ENCODE measurements at places on chromosomes 12 and 14.

- no peak for DNase-seq
These were observed 2.0 kb downstream of the PKP2 start for GRCh38 chr12:32894566-32894965.

GRCh38 chr12:39685854-39686657 is 66.5 kb upstream of the ABCD2 start:
- no peak for DNase-seq

DNA sequence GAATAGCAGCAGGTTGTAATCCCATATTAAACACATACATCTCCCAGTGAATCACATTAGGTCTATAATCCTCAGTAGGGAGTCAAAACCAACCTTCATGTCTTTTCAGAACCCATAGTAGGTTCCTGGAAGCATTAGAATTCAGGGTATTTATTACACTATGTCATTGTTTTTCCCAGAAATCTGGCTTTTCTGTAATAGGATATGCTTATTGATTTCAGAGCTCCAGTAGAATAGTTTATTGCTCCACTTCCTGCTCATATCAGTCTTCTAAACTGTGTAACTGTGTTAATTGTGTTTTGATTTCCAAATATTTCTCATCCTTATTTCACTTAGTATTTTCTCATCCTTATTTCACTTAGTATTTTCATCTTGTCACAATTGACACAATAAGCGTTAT is 268.0 kb downstream of the CCDC59 start:
- DNase-seq, result no peak

GRCh38 chr14:90091393-90091792 is 29.6 kb downstream of the KCNK13 start:
- DNase-seq, result peak; percentile 14

GRCh38 chr12:82055391-82055790 is 296.2 kb upstream of the PPFIA2 start:
- no peak for DNase-seq

DNA sequence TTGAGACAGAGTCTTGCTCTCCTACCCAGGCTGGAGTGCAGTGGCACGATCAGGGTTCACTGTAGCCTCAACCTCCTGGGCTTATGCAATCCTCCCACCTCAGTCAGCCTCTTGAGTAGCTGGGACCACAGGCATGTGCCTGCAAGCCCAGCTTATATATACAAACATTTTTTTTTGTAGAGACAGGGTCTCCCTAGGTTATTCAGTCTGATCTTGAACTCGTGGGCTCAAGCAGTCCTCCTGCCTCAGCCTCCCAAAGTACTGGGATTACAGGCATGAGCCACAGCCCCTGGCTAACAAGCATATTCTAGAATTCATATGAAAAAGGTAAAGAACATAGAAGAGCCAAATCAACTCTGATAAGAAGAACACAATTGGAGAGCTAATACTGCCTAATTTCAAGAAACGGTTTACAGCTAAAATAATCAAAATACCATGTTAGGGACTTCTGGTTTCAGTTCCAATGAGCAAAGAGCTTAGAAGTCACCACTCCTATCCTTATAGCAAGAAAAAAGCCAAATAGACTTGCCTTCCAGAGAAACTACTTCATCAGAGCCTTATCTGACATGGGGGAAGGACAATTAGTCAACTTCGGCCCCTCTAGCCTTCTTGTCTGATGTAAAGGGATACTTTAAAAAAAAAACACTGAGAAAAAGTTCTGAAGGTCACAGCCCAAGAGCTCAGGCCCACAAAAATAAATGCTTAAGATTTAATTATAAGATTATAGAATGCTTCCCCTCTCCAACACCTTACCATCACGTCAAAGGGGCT is 37.6 kb downstream of the TMEM116 start:
- no peak for DNase-seq

DNA sequence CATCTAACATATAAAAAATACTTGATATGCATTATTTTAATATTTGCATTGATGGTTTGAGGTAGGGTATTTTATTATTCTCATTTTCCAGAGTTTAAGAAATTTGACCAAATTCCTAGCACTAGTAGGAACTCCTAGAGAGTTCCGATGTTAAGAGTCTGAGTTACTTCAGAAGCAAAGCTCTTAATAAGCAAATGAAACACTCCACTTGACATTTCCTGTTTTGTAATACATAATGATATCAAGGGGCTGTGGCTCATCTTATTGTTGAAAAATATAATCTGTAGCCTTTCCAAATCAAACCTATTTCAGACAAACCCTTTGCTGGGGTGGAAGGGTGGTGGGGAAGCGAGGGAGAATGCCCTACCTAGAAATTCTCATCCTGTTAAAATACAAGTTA is 355.5 kb downstream of the DIO2 start:
- no peak for DNase-seq

- no peak for DNase-seq
These were observed 158.2 kb downstream of the FOXN3 start for GRCh38 chr14:89258728-89259273.

DNA sequence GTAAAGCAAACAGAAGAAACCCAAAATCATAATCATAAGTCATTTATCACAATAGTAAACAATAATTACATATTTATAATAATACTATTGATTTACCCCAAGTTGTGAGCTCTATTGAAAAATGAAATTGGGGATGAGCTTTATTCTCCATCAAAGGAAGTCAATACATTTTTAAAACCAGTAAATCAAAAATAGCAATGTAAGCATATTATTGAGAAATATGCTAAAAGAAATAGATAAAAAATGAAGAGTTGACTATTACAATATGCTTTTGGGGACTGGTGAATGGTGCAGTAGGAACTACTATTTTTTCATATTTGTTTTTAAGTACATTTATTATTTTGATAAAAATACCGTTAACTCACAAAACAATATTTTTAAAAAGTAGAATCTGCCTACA is 31.2 kb upstream of the STK38L start:
- DNase-seq, result no peak

DNA sequence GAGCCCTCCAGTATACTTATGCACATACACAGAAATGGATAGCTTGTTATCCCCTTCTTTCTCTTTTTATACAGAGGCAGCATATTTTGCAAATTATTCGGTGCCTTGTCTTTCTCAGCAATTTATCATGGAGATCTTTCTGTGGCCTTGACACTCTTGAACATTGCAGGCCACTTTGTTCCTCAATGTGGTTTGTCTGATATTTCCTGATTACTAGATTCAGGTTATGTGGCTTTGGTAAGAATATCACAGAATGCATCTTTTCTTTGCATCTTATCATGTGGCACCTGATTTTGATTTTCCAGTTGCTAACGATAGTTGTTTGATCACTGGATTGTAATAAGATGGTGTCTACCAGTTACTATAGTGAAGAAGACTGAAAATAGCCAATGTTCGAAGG is 7.1 kb upstream of the SNRPF start:
- no peak for DNase-seq

DNA sequence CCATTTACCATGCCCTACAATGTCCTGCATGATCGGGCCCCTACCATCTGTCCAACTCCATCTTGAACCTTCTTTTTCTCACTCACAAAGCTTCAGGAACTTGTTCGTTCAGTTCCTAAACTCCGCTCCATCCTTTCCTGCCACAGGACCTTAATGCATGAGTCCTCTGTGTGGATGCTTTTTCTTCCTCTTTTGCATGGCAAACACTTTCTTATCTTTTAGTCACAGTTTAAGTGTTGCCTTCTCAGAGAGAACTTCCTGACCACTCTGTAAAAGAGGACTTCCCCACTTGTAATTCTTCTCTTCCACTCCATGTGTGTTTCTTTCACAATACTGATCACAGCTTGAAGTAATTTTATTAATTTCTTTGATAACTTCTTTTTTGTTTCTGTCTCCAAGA is 54.4 kb upstream of the ETV6 start:
- DNase-seq, result no peak

- no peak for DNase-seq
These were observed 53.8 kb downstream of the TRPV4 start for GRCh38 chr12:109779382-109779781.

GRCh38 chr14:103802356-103802755 is 45.0 kb downstream of the PPP1R13B start:
- DNase-seq, result no peak

GRCh38 chr12:7369274-7369729 is 65.4 kb downstream of the ACSM4 start:
- peak; percentile 51 for DNase-seq

GRCh38 chr14:38735005-38735404 is 368.0 kb downstream of the SEC23A start:
- DNase-seq, result no peak

- DNase-seq, result peak; percentile 50
These were observed 102.5 kb downstream of the FGD4 start for GRCh38 chr12:32501835-32502333.

GRCh38 chr14:59214702-59215302 is 26.3 kb downstream of the DAAM1 start:
- DNase-seq, result no peak

- no peak for DNase-seq
These were observed 115.4 kb downstream of the PDE3A start for GRCh38 chr12:20483776-20484175.

GRCh38 chr12:58745348-58746125 is 174.8 kb downstream of the LRIG3 start:
- no peak for DNase-seq

- no peak for DNase-seq
These were observed 310.2 kb downstream of the APAF1 start for GRCh38 chr12:98955284-98955683.

- no peak for DNase-seq
These were observed 69.4 kb upstream of the EVL start for GRCh38 chr14:99995700-99996356.

DNA sequence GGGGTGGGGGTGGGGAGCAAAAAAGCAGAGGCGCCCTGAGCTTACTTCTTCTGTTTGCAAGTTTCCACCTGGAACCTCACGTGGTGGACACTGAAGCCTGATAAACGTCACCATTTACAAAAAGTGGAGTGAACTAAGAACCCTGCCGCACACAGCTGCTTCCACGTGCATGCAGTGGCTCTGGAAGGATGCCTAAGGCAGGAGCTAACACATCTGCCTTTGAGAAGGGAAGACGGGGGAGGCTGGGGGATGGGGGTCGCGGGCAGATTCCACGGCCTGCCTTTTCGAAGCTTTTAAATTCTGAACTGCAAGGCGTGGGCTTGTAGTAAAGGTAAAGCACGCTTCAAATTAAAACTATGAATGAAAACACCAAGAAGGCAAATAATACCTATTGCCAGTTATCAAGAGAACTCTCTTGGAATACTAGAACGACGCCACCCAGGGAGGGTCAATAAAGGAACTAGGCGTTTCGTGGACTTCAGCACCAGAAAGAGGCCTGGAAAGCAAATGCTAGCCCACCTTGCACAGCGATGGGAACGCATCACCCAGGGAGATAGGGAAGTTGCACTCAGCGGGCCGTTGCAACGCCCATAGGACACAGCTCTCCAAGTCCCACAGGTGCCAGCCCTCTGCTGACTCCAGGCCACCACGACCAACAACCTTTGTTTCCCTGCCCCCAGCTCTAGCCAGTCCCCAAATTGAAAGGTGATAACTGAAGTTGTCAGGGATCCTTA is 61.8 kb downstream of the TESC start:
- DNase-seq, result no peak
